ENCODE measurements at places on chromosomes 12 and 14.
A peak's percentile ranks its signal among the peaks of the same experiment; 100 is the strongest.

DNA sequence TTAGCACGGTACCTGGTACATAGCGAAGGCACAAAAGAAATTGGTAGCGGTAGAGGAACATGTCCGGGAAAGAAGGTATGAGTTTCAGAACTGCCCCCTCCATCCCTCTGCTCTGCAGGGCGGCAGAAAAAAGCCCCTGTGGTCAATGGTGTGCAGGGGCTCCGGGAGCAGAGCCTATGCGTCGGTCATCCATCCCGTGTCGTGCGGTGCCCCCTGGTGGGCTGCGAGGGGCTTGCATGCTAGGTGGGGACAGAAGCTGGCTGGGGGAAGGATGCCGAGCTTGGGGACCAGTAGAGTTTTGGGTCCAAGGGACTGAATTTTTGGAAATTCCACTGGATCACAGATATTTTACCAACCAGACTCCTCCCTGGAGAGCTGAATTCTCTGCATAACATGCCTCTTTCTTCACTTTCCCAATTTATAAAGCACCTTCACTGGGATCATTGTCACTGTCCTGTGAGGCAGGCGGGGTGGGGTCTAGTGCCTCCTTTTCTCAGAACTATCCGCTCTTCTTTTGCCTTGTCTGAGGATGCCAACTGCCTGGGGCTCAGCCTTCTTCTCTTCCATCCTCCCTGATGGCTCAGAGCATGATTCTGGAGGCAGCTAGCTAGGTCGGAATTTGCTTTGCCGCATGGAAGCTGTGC lies 148.7 kb downstream of the SMOC1 start:
- DNase-seq = peak; percentile 46

GRCh38 chr14:89767861-89768268 lies 186.7 kb downstream of the EFCAB11 start:
- peak; percentile 81 for DNase-seq

- no peak for DNase-seq
These were observed 15.5 kb upstream of the CCER1 start for GRCh38 chr12:90970471-90970870.

GRCh38 chr12:130053651-130054069 lies 108.6 kb upstream of the FZD10 start:
- DNase-seq = no peak

DNA sequence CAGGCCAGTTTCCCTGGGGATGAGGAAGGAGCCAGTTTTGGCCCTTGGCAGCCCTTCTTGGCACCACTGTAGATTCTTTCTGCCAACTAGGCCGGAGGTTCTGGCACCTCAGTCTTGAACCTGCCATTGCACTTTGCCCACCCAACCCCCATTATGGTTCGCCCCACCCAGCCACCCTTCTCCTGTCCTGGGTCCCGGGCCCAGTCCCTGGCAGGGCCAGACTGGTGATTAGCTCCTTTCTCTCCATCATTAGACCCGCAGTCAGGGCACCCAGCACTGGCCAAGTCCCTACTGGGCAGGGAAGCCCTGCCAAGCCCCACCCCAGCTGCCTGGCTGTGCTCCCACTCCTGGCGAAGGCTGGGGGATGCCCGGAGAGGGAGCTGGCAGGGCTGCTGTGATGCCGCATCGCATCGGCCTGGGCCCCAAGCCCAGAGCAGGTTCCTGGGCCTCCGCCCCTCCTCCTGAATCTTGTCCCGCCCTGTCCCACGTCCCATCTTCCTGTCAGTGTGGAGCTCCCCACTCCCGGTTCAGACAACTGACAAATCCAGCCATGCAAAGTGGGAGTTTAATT lies 9.8 kb downstream of the FAM222A start:
- DNase-seq = no peak

- DNase-seq = no peak
These were observed 205.4 kb downstream of the CALM1 start for GRCh38 chr14:90602088-90602687.

- DNase-seq = no peak
These were observed 18.8 kb upstream of the GALNT9 start for GRCh38 chr12:132348176-132348575.

DNA sequence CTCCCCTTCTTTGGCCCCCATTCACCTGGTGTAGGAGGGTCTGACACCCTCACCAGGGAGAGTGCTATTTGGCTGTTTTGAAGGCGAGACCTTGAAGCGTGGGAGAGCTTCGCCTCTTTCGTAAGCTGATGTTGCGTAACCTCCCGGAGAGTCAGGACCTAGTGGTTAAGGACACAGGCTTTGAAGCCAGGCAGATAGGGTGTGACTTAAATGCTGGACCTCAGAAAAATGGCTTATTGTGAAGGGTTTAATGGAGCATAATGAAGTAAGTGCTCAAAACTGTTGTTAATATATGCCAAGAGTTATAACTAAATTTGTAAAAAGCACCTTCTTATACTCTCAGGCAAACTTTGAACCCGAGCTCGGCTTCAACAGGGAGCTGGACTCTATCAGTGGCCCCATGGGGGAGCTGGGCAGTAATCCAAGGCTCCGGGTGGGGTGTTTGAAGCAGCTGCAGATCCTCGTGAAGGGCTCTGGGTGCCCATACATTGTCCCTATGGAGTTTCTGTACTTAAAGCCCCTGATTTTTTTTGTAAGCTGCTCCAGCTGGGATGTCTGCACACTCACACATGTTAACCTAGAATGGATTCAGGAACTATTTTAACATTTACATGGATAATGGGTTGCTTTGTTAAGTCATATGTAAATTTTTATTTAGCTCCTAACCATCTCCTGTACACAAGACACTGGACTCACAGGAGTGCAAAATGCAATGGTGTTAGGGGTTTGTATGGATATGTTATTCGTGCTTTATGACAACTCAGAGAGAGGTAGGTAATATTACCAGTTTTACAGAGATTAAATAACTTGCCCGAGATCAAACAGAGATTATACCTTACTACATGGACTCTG lies 26.0 kb downstream of the PPFIBP1 start:
- no peak for DNase-seq

DNA sequence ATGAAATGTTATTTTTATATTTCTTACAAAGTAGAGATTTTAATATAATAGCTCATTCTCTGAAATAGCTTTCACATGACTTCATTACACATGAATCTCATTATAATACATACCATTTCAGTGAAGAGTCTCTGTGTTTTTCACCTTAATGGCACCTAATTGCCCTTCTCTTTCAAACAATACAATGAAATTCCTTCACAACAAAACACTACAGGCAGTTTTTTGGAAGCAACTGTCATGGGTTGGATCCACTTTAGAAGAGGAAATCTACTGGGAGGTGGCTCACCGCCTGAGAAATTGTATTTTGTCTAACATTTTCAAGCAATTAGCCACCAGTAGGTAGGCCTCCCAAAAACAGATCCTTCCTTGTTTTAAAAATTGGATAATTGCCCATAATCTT lies 40.3 kb upstream of the RGS6 start:
- DNase-seq = no peak

DNA sequence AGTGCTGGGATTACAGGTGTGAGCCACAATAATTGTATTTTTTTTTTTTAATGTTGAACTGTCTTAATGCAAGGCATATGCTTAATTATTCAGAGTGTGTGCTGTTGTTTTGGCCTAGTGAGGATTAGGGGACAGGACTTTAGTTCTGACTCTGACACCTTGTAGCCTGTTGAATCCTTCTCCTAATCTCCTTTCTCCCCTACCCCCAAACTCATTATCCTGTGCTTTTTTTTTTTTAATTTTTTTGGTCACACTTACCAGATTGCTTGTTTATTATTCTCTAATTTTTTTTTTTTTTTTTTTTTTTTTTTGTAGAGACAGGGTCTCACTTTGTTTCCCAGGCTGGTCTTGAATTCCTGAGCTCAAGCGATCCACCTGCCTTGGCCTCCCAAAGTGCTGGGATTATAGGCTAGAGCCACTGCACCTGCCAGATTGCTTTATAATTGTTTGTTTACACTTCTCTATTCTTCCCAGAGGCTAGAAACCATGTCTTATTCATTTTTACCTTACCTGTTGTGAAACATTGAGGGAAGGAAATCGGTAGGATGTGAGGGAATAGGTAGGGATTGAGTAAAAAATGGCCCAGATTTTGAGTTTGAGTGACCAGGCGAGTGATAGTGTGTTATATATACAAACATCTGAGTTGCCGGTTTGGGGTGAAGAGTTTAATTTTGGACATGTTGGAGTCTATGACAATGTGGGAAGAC lies 32.2 kb downstream of the DIP2B start:
- no peak for DNase-seq

- peak; percentile 36 for DNase-seq
These were observed 1.5 kb upstream of the GALNT6 start for GRCh38 chr12:51392556-51393237.

DNA sequence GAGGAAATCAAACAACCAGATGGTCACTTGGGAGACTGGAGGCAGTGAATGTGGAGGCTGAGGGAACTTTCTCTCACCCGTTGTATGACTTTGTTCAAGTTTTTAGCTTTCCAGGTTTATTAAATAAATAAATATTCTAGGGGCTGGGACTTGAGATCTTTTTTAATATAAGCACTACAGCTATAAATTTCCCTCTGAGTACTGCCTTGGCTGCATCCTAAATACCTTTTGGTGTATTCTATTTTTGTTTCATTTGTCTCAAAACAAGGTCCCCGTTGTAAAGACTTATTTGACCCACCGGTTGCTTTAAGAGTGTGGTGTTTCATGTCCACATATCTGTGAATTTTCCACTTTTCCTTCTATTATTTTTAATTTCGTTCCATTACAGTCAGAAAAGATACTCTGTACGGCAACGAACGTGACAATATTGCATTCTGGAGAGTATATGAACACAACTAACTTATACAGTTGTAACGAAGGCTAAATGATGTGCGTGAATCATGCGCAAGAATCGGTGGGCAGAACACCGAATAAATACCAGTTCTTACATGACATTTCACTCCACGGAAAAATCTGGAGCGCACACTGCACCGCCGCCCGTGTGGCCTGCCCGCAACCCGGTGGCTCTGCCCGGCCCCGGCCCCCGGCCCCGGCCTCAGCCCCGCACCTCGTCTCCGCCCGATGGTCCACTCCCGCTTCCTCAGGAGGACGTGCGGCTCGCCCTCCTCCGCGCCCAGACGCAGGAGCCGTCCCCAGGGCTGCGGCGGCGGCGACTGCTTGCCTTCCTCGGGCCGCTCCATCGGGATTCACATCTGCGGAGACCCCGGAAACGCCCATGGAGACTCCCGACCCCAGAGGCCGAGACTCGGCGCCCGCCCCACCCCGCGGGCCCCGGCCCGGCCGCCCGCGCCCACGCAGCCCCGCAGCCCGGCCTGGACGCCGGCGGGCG lies 602 bp downstream of the CHFR start:
- peak; percentile 13 for DNase-seq

GRCh38 chr12:106906715-106907114 lies 49.0 kb upstream of the TMEM263 start:
- no peak for DNase-seq

DNA sequence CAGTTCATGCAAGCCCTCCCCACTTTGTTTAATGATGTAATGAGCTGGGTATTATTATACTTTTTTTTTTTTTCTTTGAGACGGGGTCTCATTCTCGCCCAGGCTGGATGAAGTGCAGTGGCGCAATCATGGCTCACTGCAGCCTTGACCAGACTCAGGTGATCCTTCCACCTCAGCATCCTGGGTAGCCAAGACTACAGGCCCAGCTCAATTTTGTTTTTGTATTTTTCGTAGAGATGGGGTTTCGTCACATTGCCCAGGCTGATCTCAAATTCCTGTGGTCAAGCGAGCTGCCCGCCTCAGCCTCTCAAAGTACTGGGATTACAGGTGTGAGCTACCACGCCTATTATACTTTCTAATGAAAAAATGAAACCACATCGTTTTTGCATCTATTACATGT lies 4.5 kb upstream of the DCAF11 start:
- DNase-seq = no peak

GRCh38 chr12:26297396-26298070 lies 102.2 kb downstream of the SSPN start:
- DNase-seq = no peak

GRCh38 chr14:23548351-23549318 lies 2.9 kb downstream of the ZFHX2 start:
- DNase-seq = no peak

Measured in CD4-positive, alpha-beta T cell treated with Interleukin-10 for 1 hour (primary cell).